ENCODE measurements at places on chromosomes 7 and 10.

GRCh38 chr10:110208614-110209453 is 1.4 kb downstream of the MXI1 start:
- no peak for DNase-seq

- DNase-seq, result no peak
These were observed 42.1 kb downstream of the TMEM178B start for GRCh38 chr7:141115965-141116364.

- no peak for DNase-seq
These were observed 282.8 kb downstream of the RPS24 start for GRCh38 chr10:78316451-78316931.

DNA sequence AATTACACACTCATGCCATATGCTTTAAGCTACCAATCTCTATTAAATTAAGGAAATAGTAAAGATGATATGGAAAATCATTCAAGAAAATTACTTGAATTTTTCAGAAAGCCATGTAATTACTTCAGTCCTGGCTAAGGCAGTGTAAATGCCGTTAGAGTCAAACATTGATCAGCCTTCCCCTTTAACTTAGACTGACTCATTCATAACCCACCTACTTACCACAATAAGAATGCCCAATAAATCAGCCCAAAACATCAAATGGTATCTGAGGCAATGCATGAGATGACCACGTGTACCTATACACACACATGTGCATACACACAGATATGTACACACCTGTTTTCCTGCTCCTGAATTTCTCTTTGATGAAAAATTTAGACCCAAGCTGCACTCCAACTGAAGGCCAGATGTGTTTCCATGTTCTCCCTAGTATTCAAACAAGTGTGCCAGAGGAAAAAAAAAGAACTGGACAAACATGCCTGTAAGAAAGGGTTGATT is 30.2 kb upstream of the PDE1C start:
- DNase-seq, result no peak

- DNase-seq, result peak; percentile 99
These were observed 98.9 kb downstream of the LRMDA start for GRCh38 chr10:75530299-75530698.

DNA sequence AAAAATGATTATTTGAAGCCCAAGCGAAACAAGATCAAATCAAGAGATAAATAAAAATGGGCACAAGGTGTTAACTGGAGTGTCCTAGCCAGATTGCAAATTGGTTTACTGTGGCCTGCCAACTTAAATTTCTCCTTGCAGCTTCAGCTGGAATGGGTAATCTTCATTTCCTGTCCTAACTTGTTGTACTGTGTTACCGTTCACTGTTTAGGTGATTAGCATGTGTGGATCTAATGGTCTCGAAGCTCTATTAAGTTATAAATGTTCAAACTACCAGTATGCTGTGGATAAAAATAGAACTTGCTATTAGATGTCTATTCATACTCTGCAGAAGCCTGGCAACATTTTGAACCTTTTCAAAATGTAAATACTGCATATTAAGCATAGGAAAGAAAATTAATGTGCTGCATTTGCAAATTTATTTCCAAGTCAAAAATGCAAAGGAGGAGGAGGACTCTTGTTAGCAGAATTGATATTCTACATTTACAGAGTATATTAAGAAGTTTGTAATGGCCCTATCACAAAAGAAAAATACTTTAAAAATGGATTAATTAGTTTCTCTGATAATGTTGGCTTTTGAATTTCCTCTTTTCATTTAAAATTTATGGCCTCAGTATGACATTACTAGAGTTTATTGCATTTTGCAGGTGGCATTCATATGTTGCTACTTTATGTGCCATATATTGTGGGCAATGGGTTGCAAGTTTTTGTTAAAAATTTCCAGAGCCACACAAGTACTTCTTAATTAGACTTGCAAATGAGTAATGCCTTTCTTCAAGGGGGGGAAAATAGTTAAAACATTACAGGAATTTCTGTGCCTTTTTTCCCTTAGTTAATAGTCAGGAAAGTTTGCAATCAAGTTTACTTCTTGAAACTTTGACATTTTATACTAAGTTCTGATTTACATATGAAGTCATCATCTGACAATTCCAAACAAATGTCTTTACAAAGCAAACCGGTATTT is 92.1 kb downstream of the CABCOCO1 start:
- no peak for DNase-seq

DNA sequence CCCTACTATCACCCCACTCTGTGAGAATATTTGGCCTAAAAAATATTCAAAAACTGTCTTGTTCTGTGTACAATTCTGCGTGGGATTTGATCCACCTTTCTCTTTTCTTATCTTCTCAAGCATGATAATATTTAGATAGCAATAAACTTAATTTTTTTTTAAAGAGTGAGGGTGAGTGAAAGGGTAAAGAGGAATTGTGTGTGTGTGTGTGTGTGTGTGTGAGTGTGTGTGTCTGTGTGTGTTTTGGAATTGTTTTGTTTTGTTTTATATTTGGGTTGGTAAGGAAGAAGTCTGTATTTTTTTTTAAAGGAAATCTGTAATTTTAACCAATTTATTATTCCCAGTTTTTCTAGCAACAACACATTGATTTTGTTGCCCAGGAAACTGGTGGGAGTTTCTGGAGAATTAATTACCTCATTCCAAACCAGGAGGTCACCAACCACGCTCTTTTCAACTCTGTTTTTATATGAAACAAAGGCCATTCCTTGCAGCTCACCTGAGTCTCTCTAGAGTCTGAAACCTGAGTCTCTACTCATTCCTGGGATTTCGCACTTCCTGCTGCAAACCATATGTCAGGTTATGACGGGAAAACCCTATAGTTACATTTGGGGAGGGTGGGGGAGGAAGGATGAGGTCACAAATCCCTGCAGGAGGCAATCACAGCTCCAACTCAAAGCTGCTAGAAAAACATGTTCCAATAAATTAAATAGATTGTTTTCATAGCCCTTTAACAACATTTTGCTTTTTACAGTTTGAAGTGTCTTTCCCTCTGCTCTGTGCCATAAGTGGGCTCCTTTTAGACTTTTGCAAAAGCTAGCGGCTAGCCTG is 38.1 kb upstream of the XPNPEP1 start:
- DNase-seq, result peak; percentile 74

GRCh38 chr10:124092250-124092859 is 1.0 kb downstream of the CHST15 start:
- DNase-seq, result no peak

DNA sequence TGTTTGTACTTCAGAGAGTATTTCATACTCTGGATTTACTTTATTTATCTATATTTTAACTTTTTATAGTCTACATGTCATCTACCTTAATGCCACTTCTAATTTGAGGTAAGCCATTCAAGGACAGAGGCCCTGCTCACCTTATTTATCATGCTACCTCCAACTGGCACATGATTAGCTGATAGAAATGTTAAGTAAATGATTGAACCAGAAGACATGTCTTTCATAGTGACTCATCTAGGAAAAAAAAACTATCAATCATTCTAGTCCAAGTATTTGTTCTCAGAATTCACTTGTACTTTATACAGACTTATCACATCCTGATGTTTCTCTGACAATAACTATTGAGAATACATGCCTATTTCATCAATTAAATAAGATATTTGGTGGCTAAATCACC is 856.3 kb downstream of the XPNPEP1 start:
- peak; percentile 64 for DNase-seq

- peak; percentile 52 for DNase-seq
These were observed 25.2 kb downstream of the ASZ1 start for GRCh38 chr7:117402109-117402508.

- no peak for DNase-seq
These were observed 20.2 kb downstream of the OR6B1 start for GRCh38 chr7:144020340-144020739.

DNA sequence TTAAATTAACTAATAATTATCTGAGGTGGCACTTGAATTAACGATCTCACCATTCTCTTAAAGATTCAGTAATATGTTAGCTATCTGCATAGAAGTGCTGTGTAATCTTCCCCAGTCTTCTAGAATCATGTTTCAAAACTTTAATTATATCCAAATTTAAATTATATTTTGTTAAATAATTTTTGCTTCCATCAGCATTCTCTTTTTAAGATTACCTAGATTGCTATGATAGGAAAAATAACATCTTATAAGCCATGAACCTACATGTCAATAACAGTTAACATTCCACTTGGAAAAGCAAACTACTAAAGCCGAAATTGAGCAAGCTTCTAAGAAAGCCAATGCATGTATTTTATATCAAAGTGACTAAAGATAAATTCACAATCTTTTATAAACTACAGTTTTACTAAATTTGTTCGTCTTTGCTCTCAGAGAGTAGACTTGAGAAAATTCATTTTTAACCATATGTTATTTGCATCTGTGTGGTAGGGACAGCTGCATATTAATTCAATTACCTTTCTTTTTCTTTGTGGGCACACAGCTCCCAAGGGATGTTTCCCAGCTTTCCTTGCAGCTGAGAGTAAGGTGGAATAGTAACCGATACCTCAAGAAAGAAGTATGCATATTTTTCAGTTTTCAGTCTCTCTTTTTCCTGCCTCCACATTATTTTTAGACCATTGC is 105.4 kb upstream of the ABCB5 start:
- DNase-seq, result no peak

GRCh38 chr7:77537136-77537777 is at the start of gene PTPN12:
Gene PTPN12 (plus strand): TSS chr7:77537295. CDS start chr7:77537547, 252 bp downstream.
- DNase-seq, result no peak

DNA sequence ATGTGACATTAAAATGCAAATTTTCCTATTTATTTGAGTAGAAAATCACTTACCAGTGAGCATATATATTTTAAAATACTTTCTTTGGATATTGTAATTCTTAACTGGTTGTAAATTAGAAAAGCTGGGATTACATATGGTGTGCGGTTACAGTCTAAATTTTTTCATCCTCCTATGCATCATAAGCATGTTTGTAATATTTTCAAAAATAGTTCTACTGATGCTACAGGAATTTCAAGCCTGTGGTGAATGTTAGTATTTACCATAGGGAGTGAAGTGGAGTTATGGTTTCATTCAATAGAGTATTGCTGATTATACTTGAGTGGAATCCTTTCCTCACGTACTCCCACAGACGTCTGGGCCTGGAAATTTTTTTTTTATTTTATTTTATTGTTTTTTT is 34.6 kb upstream of the ST7 start:
- no peak for DNase-seq

GRCh38 chr7:55107946-55108345 is 89.1 kb downstream of the EGFR start:
- no peak for DNase-seq

GRCh38 chr7:24075426-24075810 is 208.6 kb upstream of the NPY start:
- DNase-seq, result no peak

- no peak for DNase-seq
These were observed 9.2 kb upstream of the ORAI2 start for GRCh38 chr7:102424129-102424551.

- no peak for DNase-seq
These were observed 472.4 kb downstream of the TFEC start for GRCh38 chr7:115558161-115558560.

DNA sequence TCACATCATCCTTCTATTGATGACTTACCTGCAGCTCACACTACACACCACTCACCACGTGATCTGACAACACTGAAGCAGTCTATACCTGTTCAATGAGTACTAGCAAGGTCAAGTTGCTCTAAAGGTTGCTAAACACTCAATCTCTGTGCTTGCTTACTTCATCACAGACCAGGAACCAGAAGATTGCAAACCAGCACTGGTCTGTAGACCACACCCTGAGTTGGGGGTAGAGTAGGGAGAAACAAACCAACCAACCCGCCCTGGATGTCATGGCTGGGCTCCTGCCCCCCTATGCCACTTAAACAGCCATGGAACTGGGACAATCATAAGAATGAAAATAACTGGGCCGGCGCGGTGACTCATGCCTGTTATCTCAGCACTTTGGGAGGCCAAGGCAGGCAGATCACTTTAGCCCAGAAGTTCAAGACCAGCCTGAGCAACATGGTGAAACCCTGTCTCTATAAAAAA is 19.6 kb downstream of the DLG5 start:
- DNase-seq, result no peak

DNA sequence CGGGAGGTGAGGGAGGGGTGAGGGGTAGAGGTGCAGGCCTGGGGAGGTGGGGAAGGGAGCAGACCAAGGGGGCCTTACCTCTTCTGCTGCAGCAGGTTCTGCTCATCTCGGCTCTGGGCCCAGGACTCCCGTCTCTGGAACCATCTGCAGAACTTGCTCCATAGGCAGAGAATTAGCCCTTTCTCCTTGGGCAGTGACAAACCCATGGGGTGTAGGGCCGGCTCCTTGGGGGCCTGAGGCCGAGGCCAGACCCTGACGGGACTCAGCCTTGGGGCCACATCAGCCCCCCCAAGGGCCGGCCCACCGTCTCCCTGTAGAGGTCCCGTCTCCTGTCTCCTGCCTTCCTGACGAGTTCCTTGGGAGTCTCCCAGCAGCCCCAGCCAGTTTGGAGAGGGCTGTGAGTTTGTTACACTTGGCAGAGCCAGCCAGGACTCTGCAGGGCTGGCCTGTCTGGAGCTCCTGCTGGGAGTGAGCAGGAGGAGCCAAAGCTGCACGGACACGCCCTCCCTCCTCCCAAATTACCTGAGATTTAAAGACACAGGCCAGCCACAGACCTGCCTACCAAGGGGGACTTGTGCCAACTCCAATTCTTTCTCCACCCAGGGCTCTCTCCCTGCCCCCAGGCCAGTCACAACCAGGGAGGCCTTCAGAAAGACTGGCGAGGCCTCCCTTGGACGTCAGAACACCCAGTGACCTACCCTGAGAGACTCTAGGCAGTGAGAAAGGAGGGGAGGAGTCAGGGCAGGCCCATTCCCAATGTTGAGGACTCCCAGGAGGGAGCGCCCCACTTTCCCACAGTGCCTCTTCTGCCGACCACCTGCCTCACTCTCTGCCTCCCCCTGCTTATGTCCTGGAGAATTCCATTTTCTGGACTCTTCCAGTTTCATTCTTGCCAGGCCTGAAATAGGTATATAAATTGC is at the start of gene TRPV6:
TSS of gene TRPV6 (minus strand) at position 435 of the 920 bp plus-strand sequence.
- no peak for DNase-seq

GRCh38 chr10:30227481-30227880 is 121.6 kb downstream of the MTPAP start:
- no peak for DNase-seq

- peak; percentile 16 for DNase-seq
These were observed 75.1 kb downstream of the DNAH11 start for GRCh38 chr7:21617916-21618390.

DNA sequence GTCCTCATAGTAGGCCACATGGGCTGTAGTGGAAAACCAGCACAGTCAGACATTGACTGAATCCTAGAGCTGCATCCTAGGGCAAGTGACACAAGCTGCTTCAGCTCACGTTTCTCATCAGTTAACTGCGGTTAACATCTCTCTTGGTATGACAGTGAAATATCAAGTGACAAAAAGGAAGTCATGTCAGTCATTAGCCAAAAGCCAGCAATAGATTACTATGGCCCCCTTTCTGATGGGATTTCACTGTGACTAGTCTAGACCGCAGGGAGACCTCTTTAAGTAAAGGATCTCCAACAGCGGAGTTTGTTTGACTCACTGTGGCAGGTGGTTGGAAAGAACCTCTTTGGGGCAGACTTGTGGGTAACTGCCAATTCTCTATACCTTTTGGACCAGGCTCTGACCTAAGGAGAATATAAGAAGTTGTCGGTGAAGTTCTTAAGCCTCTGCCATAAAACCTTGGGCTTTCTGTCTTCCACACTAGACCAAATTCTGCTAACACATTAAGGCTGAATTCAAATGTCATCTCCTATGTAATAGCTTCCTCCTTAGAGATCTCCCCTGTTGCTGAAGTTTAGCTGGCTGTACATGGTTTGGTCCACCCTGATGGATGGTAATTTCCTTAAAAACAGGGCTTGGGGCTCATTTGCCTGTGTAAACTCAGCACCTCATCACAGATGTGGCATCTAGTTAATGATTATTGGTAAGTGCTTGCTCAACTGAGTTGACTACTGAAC is 115.3 kb downstream of the SGMS1 start:
- no peak for DNase-seq
